ENCODE measurements at places on chromosomes 13 and 19. TPM values are rescaled to one million over a fixed set of nuclear protein-coding genes. Genes with fewer than 3 reads are reported as not detected.

GRCh38 chr13:64770743-64771142, 2459.4 kb downstream of the PCDH9 start:
- no peaks in the 10 kb centered on the region for H3K27me3 ChIP-seq
- no peak overlapping the region for H3K27ac ChIP-seq
- no peak for DNase-seq
- H3K4me1 ChIP-seq, result no peaks in the 10 kb centered on the region
- H3K36me3 ChIP-seq, result no peaks in the 10 kb centered on the region

DNA sequence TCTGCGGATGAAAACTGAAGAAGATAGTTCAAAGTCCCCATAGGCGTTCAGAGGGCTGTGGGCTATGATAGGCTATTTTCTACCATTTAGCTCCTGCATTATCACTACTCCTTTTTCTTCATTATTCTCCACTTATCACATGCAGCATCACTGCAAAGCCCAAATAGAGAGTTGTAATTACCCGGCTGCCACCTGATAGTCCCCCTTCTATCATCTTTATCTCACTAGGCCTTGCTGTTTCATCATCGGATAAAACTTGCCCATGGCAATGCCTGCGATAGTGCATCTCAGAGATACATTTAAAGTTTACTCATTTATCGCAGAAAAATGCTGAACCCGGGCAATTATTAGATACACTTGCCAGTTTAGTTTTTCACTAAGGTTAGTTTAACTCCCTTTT, 82.9 kb upstream of the SOX21 start:
- DNase-seq, result peak; percentile 60
- no peak overlapping the region for H3K27ac ChIP-seq
- H3K4me1 ChIP-seq, result no peaks in the 10 kb centered on the region

DNA sequence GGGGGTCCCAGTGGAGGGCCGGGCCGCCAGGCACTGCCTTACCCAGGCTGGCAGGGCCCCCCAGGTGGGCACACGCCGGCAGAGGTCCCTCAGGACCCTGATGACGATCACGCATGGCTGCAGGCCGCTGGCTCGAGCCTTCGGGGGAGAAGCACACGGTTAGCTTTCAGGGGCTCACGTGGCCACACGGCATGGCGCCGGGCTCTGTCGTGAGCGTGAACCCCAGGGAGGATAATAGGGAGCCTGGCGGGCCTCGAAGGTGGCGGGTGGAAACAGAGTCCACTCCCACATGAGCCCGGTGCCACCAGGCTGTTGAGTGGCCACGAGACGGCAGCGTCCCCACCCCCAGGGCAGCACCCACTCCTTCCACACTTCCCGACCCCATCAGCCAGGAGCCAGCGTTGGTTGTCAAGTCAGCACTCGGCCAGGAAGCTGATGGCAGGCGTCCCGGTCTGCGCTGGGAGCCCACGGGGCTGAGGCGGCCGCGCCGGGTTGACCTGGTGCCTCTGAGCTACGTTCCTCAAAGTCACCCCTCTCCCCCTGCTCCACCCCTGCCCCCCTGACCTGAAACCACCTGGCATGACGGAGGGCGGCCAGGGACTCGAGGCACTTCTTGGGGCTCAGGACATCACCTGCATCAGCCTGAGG, 24.7 kb upstream of the MATK start:
- H3K27ac ChIP-seq, result no peak overlapping the region
- peaks cover 10% of the 10 kb centered on the region for H3K4me1 ChIP-seq

DNA sequence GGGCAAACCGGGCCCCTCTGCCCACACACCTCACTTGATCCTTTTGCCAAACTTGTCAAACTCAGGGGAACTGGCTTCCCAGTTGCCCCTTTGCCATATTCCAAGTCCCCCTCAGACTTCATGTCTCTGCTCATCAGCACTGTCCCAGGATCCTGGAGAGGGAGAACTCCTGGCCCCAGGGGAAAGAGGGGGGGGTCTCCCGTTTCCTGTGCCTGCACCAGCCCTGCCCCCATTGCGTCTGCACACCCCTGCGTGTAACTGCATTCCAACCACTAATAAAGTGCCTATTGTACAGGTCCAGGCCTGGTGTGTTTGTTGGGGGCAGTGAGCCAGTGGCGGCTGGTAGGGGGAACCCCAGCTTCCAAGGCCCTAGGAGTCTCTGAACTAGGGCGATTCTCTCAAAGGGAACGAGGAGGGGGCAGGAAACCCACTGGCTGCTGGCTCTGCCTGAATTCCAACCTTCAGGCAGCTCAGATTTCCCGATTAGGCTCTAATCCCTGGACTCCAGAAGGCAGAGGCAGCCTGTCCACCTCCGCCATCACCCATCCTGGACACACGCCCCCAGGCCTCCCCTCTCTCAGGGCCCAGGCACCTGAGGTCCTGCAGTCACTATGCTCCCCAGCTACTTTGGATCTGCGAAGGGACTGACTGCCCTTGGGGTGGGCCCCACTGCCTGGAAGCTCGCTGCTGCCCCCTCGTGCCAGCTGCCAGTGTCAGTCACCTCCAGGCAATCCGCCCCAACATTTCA, 9.7 kb upstream of the ILF3 start:
- DNase-seq, result no peak
- no peak overlapping the region for H3K4me3 ChIP-seq
- H3K27me3 ChIP-seq, result no peaks in the 10 kb centered on the region
- peaks cover 15% of the 10 kb centered on the region for H3K4me1 ChIP-seq
- peaks cover 47% of the 10 kb centered on the region for H3K36me3 ChIP-seq

- no peak overlapping the region for H3K27ac ChIP-seq
- DNase-seq, result no peak
- no peak overlapping the region for H3K4me3 ChIP-seq
- H3K27me3 ChIP-seq, result no peaks in the 10 kb centered on the region
- H3K4me1 ChIP-seq, result peaks cover 7% of the 10 kb centered on the region
Measured at GRCh38 chr13:59346999-59347723, 816.6 kb downstream of the DIAPH3 start.

GRCh38 chr13:74586847-74587246, 452.6 kb upstream of the KLF12 start:
- H3K4me1 ChIP-seq, result no peaks in the 10 kb centered on the region
- H3K36me3 ChIP-seq, result no peaks in the 10 kb centered on the region
- DNase-seq, result no peak
- H3K27me3 ChIP-seq, result no peaks in the 10 kb centered on the region
- H3K27ac ChIP-seq, result no peak overlapping the region

GRCh38 chr19:57099199-57099661, 20.6 kb upstream of the USP29 start:
- peaks cover 16% of the 10 kb centered on the region for H3K4me1 ChIP-seq
- H3K27ac ChIP-seq, result no peak overlapping the region
- no peak overlapping the region for H3K4me3 ChIP-seq
- no peaks in the 10 kb centered on the region for H3K36me3 ChIP-seq

LRRC4B gene
- 5.5 TPM for total RNA-seq

PLEKHF1 gene
- total RNA-seq, result 58.6 TPM

Data from esophagus muscularis mucosa (tissue), 4 donors.